Inflammatory macrophage (primary cell): ENCODE measurements at places on chromosomes 1 and 21.
A peak's percentile ranks its signal among the peaks of the same experiment; 100 is the strongest.

- no peak for DNase-seq
These were observed 826 bp downstream of the TRIM17 start for GRCh38 chr1:228415853-228416216.

DNA sequence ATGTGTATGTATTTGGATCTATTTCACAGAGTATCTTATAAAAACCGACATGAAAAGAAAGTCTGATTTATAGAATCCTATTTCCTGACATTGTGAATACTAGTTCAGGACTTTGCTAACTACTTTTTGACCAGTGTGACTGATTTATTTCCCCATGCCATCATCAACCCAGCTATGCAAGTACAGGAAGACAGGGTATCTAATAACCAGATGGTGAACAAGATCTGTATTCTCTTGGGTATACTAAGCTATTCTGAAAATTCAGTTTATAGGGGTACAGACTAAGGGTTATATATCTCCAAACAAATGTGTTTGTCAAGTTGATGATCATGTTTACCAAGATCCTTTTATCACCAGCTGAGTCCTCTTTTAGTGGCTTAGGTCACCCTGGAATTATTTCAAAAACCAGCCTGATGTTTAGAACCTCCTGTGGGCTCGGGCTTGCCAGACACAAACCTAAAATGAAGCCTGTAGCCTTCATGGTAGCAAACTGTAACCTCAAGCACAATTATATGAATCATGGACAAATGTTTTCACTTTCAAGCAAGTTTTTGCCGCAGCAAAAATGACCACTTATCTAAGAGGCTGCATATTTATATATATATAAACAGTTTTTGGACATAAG is 185.1 kb downstream of the FGGY start:
- DNase-seq = no peak

DNA sequence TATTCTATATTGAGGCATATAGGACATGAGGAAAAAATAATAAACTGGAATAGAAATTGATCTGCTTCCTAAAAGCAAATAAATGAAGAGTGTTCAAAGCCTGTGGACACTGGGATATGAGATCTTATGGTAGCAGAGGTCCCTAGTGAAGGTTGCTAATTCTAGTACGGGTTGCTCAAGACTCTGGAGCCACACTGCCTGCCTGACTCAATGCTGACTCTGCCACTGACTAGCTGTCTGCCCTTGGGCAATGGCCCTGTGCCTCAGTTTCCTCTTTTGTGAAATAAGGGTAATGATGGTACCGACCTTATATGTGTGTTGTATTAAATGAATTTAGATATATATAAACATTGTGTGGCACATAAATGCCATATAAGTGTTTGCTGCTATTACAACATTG is 59.0 kb upstream of the C1orf53 start:
- peak; percentile 83 for DNase-seq

- no peak for DNase-seq
These were observed 108.7 kb downstream of the DMRTB1 start for GRCh38 chr1:53567851-53568250.

GRCh38 chr1:220233927-220234326 is 38.3 kb downstream of the RAB3GAP2 start:
- no peak for DNase-seq

DNA sequence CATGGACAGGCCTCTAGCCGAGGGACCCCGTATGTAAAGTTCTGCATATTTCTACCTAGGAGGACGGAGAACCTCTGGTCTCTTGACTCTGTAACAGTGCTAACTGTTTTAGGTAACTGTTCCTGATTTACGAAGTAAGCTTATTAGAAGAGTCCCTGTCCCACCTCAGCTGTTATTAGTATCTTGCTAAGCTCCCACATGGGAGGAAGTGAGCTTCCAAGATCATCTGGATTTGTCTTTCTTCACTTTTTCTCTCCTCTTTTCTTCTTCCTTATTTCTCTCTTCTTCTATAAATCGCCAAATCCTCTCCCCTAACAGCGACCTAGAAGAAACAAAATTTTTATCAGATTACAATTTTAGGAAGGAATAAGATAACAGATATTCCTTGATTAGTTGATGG is 4.4 kb downstream of the CD53 start:
- DNase-seq = no peak

DNA sequence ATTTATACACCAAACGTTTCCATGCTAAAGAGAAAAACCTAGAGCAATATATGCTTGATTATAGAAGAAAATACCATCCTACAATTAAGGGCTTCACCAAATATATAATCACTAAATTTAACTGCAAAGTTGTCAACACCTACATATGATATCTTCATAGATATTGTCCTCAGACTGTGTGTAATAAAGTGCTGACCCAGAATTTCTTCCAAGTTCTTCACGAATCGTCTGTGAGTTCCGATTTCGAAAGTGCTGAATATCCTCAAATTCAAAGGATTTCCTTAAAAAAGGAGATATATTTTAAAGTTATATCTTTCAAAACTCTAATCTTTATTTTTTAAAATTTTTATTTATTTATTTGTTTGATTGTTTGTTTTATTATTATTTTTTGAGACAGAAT is 41.9 kb upstream of the BCAS2 start:
- no peak for DNase-seq

DNA sequence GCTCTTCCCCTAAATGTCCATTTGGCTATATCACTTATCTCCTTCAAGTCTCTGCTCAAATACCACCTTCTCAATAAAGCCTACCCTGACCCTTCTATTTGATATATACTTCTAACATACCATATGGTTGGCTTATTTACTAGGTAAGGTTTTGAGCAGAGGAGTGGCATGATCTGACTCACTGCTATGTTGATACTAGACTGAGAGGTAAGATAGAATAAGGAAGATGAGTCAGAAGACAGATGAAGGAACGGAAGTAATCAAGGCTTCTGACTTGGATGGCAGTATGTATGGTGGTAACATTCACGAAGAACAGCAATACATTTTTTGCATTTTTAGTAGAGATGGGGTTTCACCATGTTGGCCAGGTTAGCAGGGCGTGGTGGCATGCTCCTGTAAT is 4.8 kb upstream of the HRNR start:
- DNase-seq = no peak

- no peak for DNase-seq
These were observed 10.9 kb downstream of the IER5 start for GRCh38 chr1:181099152-181100014.

DNA sequence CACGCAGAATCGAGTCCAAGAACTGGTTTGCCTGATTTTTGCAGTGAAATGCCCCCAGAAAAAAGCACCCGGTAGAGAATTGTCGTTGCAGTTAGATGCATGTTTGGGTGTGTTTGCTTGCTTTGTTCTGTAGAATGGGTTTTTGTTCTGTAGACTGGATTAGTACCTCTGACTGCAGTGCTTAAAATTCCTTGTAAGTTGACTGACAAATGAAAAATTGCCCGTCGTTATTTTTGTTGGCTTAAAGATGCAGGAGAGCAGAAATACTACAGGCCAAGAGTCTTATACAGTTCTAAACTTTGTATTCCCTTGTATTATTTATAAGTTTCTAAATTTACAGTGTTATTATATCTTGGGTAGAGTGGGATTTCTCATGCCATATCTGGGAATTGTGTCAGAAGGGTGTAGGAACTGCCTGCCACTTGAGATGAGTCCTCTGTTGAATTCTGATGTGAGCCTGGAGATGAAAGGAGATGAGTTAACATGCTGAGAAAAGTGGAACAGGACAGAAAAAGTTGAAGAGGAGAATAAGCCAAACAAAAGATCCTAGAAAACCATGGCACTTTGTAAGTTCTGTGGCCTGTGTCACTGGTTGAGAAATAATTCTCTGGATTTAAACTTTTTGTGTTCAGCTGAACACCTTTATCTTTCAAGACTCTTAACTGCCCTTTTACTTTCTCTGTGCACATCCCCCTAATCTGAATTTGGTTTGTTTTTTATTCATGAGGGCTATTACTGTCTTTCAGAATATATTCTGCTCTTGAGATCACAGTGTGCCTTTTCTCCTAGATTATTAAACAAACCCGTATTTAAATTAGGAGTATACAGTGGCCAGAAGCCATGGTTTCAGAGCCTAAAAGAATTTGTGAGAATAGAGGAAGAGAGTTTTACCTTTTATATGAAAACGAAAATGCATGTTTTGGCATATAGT is 1.4 kb downstream of the DESI2 start:
- no peak for DNase-seq

- DNase-seq = no peak
These were observed 103.5 kb downstream of the MAST2 start for GRCh38 chr1:45906883-45907282.

DNA sequence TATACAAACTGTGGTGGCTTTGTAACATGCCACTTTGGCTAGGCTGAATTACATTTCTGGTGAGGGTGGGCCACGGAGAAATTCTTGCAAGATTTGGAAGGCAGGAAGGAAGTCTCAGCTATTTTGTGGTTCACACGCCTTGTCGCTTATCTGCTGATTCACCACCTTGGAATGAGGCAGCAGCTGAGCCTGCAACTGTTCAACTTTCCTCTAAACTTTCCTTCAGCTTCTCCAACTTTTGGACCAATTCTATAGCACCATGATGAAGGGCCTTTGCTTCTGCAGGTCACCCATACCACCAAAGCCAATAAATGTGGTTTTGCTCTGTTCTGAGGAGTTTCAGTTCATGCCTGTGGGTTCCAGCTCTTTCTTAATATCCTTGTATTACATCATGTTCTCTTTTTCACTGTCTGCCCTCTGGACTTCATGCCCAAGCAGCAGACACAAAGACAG is 337.6 kb upstream of the SNX7 start:
- DNase-seq = peak; percentile 82

- DNase-seq = no peak
These were observed 304.0 kb downstream of the HHIPL2 start for GRCh38 chr1:222243902-222244301.

DNA sequence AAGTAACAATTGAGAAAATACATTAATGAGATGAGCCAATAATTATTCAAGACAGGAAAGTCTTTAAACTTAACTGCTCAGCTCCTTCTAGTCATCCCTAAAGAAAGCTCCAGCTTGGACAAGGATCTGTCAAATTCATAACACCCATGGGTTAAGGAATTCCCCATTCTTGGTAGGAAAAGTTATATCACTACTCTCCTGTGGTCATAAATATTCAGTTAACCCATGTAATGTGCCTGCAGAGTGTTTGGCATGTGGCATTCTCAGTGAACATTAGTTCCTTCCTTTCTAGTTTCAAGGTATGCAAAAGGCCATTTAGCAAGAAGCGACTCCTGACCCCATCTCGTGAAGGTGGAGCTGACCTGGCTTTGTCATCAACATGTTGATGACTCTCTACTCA is 76.7 kb upstream of the VCAM1 start:
- DNase-seq = no peak

DNA sequence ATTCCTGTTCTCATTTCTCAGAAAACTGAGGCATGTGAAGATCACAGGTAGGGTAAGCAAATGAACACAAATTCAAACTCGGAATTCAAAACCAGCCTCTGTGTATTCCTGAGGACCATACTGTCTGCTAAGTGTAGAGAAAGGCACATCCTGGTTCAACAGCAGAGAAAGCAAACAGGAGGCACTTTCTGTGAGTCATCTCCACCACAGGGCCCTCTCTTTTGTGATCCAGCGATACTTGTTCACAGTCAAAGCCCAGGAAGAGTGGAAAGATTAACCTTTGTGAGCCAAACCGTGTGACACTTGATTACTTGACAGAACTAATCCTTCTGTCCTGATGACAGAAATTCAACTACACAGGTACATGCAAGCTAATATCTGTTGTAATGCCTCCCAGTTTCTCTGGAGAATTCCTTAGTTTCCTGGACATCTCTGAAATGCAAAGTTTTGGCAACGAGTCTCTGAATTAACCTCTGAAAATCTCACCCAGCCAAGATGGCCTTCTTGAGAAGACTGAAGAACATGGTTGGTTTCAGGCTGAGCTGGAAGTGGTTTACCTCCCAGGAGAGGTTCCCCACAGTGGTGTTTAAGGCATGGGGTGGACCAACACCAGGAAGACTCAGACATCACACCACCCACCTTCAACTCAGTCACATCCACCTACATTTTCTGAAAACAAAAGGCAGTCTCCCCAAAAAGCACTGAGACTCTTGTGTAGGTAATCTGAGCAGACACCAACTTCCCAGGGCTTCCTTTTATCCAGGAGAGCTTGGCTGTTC is 98.2 kb upstream of the ERG start:
- no peak for DNase-seq

- DNase-seq = no peak
These were observed 319.4 kb downstream of the KCNH1 start for GRCh38 chr1:210814382-210815123.

DNA sequence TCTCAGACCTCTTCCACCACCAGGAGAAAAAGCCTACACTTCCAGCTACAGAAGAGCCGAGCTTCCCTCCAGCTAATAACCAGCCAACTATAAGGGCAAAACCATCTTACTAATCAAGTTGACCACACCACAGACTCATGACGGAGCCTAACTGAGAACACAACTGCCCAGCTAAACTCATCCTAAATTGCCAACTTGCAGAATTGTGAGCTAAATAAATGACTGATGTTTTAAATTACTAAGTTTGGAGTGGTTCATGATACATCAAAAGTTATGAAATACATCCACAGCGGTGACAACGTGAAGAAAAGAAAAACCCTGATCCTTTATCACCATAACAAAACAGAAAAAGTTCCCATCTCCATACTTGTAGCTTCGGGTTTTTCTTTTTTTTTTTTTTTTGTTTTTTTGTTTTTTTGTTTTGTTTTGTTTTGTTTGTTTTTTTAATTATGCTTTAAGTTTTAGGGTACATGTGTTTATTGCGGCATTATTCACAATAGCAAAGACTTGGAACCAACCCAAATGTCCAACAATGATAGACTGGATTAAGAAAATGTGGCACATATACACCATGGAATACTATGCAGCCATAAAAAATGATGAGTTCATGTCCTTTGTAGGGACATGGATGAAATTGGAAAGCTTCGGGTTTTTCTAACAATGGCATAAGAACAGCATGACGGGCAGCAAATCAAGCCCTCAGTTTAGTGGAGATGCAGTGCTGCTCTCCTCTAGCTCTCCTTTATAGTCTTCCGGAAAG is 122.6 kb downstream of the PIGK start:
- DNase-seq = no peak

- no peak for DNase-seq
These were observed 84.3 kb downstream of the CTH start for GRCh38 chr1:70495370-70495769.

GRCh38 chr1:30892671-30893073 is 15.9 kb downstream of the SDC3 start:
- no peak for DNase-seq

DNA sequence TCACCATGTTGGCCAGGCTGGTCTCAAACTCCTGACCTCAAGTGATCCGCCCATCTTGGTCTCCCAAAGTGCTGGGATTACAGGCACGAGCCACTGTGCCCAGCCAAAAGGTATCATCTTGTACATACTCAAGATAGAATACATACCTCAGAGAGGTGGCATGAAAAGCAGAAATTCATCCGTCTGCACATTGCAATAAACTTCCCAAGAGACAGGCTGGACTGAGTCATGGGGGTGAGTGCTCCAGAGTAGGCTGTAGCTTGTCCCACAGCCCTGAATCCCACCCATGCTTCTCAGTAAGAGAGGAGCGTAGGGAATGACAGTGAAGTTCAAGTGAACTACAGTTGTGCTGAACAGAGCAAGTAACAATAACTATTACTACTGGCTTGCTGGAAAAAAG is 19.7 kb downstream of the TOR3A start:
- no peak for DNase-seq
